ENCODE measurements at places on chromosomes 4 and X.
A peak's percentile ranks its signal among the peaks of the same experiment; 100 is the strongest.

- no peak for DNase-seq
Observed at GRCh38 chr4:2558301-2558700, 21.9 kb downstream of the FAM193A start.

- DNase-seq, result no peak
Observed at GRCh38 chr4:110224142-110224541, 25.7 kb upstream of the ELOVL6 start.

- no peak for DNase-seq
Observed at GRCh38 chr4:92128676-92129075, 175.1 kb upstream of the GRID2 start.

DNA sequence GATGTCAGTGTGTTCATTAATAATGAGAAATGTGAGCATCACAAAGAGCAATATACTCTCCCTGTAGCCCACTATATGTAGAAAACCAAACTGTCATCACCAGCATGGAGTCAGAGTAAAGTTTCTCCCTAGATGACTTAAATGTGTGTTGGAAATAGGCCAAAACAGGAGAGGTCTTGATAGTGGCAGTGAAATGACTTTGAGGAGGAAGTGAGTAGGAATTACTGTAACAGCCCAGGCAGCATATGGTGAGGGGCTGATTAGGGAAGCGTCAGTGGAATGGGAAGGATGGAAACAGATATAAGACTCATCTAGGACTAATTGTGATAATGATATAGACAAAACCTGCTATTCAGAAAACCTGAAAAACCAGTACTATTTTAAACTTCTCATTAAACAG is 83.9 kb downstream of the ATXN3L start:
- DNase-seq, result no peak

DNA sequence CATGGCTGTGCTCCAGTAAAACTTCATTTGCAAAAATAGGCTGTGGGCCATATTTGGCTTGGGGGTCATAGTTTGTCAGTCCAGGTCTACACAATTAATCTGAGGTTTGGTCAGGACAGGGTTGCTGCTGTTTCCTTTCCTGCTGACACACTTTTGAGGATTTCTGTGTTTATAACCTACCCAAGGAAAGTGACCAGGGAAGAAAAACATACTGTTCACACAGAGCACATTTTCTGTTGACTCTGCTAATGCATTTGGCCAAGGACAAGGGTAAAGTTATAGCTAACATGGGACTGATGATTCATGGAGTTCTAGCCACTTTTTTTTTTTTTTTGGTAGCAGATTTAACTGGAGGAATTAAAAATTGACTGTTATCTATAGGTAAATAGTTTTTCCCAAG is 43.9 kb upstream of the GEMIN8 start:
- no peak for DNase-seq

- no peak for DNase-seq
Observed at GRCh38 chrX:53374222-53374820, 48.1 kb downstream of the SMC1A start.

- no peak for DNase-seq
Observed at GRCh38 chr4:20217951-20218350, 33.8 kb upstream of the SLIT2 start.

GRCh38 chr4:1215141-1216075 is 33.5 kb downstream of the CTBP1 start:
- DNase-seq, result no peak

GRCh38 chr4:92303621-92304027 is at the start of gene GRID2:
Gene GRID2, plus strand, starts transcription at chr4:92303966.
- no peak for DNase-seq

DNA sequence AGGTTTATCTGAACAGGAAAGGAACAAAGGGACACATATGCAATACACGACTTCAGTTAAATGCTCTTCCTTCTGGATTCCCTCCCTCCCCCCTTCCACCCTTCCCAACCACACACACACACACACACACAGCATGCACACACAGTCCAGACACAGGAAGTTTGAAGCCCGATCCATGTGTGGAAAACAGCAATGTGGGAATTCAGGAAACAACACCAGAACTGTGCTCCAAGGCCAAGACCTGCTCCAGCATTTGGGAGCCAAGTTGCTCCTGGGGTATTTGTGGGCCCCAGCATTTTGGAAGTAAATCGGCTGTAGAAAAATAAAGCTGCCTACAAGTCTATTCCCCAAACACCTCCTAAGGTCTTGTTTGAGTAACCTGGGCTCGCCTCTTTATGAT is 5.6 kb upstream of the AMOT start:
- DNase-seq, result no peak

DNA sequence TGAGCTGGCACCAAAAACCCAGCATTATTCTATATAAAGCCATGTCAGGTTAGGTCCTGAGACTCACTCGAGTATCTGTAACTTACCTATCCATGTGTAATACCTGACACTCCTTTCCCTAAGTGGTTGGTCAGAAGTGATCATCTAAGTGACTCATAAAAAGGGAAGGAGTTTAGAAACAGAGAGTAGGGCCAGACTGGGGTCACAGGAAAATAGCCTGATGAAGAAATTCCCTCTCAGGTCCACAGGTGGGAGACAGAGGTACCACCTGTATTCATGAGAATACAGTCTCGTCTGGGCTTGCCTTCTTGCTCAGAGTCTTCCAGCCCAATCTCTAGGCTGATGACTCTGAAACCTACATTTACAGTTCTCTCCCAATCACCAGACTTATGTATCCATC is 161.8 kb upstream of the MAP3K15 start:
- no peak for DNase-seq

- DNase-seq, result no peak
Observed at GRCh38 chr4:102757681-102758080, 3.1 kb downstream of the MANBA start.

- DNase-seq, result no peak
Observed at GRCh38 chrX:1597345-1598020, 6.1 kb downstream of the AKAP17A start.

DNA sequence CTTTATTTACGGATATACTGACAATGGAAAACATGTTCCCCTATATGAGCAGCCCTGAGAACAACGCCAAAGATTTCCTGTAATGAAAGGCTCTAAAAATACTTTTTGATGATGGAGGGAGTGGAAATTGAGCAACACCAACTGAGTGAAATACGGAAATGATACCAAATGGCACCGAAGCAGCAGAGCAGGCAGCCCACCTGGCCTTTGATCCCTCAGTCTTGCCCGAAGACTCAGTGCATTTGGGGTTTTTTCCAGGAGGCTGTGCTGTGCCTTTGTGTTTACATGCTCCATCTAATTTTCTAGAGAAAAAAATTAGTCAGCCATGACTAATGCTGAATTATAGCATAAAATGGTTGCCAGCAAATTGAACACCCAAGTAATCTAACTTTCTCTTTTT is 169.9 kb upstream of the RBPJ start:
- peak; percentile 65 for DNase-seq

GRCh38 chr4:120964596-120964995 is 42.1 kb upstream of the PRDM5 start:
- no peak for DNase-seq

Measured in stimulated activated CD4-positive, alpha-beta T cell treated with anti-CD3 and anti-CD28 coated beads, Interleukin-4, amount 100 ng/mL, for 24 hours (primary cell).